ENCODE measurements at places on chromosomes 3 and 15.

DNA sequence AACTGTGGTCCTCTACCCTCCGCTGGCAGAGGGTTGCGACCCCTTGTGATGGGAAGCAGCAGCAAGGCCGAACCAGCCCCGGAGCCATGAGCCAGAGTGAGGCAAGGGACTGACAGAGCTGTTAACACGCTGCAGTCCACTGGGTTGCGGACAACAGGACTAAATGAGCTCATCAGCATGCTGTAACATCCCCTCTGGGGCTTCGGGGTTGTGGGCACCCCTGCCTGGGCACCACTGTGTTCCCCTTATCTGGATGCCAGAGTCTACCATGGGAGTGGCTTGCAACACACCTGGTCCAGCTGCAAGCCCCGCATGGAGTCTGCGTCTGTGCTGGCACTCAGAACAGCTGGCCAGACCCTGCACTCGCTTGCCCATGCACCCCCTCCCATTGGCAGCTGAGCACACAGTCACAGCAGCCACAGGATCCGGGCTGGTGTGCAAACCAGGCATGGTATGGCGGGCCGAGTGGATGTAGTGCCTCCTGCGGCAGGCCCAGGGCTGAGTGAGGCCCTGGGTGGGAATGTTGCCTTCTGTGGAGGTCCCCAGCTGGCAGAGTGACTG lies 404.2 kb downstream of the PLCL2 start:
- DNase-seq, result no peak

DNA sequence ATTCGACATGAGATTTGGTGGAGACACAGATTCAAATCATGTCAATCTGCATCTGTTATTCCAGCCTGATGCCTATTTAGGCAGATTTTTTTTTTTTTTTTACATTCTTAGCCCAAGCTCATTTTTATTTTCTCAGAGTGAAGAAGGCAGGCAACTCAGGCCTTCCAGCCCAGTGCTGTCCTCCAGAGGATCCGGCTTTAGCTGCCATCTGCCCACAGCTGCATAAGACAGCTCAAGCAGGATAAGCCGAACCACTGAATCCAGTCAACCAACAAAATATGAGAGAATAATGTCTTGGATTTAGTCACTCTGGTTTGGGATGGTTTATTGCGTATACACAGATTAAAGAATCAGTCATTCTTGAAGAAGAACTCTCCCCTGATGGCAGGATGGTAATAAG lies 19.9 kb upstream of the COLQ start:
- DNase-seq, result no peak

- DNase-seq, result no peak
Observed at GRCh38 chr3:101801174-101801573, 22.2 kb downstream of the NXPE3 start.

- no peak for DNase-seq
Observed at GRCh38 chr15:66565741-66566144, at the start of gene LCTL. Gene LCTL, minus strand, starts transcription at chr15:66565998. Its CDS starts 633 bp downstream, at chr15:66565365.

GRCh38 chr15:101538177-101538576 lies 48.7 kb upstream of the PCSK6 start:
- no peak for DNase-seq

GRCh38 chr3:181418233-181418632 lies 293.5 kb upstream of the SOX2 start:
- no peak for DNase-seq

- no peak for DNase-seq
Observed at GRCh38 chr3:127997961-127998360, 54.3 kb upstream of the SEC61A1 start.

DNA sequence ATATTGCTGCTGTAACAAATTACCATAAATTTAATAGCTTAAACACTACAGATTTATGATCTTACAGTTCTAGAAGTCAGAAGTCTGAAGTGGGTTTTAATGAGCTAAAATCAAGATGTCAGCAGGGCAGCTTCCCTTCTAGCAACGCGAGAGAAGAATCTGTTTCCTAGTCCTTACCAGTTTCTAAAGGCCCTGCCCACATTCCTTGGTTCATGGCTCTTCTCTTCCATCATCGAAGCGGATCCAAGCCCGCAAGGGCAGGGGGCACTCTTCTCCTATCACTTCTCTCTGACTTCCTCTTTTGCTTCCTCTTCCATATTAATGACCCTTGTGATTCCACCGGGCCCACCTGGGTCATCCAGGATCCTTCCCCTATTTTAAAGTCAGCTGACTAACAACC lies 16.1 kb downstream of the MINDY4B start:
- no peak for DNase-seq

- no peak for DNase-seq
Observed at GRCh38 chr3:134625462-134625861, 25.4 kb downstream of the KY start.

GRCh38 chr3:160757233-160758106 lies 1.4 kb downstream of the PPM1L start:
- no peak for DNase-seq

GRCh38 chr15:40929660-40930429 lies 705 bp downstream of the DLL4 start:
- DNase-seq, result no peak

DNA sequence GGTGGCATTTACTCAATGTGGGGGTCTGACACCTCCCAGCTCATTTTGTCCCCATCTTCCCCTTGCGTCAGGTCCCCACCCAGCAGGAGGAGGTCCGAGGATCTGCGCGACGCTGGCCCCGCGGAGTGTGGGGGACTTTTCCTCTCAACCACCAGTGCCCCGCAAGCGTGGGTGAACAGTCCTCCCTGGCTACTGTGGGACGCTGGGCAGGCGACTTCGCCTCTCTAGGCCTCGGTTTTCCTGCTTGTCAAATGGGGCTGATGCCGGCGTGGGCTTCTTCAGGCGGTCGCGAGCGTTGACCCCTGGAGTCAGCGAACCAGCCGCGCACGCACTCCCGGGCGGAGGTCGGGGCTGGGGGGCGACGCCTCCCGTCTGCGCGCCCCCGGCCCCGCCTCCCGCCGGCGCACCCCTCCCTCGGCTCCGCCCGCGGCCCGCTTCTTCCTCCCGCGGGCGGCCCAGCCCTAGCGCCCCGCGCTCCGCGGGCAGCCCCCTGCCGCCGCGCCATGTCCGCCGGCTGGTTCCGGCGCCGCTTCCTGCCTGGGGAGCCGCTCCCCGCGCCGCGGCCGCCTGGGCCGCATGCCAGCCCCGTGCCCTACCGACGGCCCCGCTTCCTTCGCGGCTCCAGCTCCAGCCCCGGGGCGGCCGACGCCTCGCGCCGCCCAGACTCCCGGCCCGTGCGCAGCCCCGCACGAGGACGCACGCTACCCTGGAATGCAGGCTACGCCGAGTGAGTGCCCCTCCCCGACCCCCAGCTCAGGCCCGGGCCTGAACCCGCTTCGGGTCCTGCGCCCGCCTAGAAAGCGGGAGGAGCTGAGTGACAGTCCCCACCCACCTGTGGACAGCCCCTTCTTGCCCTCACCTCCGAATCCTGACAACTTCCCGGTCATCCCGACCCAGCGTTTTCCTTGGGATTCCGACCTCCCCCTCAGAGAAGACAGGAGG lies at the start of gene PPM1M:
TSS of gene PPM1M (plus strand) at position 438 of the 942 bp plus-strand sequence. CDS start at position 504, 66 bp downstream.
- DNase-seq, result no peak

DNA sequence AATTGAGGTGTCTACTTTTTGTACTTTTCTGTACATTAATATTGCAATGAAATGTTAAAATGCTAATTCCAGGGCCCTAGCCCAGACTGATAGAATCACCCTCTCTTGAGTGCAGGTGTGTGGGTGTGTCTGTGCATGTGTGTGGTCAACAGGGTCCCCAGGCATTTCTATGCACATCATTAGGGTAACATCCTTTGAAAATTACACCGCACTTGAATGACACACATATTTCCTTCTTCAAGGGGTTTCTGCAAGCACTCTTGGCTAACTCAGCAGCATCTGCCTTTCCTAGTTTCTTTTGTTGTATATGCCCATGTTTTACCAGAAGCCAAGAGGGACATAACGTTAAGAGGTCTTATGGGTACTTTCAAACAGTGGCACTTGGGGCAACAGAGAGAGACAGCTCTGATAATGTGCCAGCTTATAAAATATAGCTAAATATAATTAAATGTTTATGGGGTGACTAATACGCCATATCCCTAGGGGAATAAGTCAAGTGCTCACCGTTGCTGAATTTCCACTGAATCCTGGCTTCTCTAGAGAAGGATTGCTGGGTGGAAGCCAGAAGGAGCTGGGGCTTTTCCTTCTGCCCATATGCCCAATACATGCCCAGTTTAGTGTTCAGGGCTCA lies 54.5 kb upstream of the LRIG1 start:
- DNase-seq, result no peak

- DNase-seq, result no peak
Observed at GRCh38 chr3:58585994-58586393, 8.8 kb upstream of the FAM107A start.

GRCh38 chr15:69417581-69417980 lies 3.4 kb downstream of the KIF23 start:
- DNase-seq, result no peak

GRCh38 chr3:4060064-4060463 lies 243.1 kb upstream of the SETMAR start:
- DNase-seq, result no peak

GRCh38 chr3:115388811-115389210 lies 234.5 kb upstream of the GAP43 start:
- DNase-seq, result no peak

GRCh38 chr3:174792864-174793263 lies 66.3 kb upstream of the NAALADL2 start:
- no peak for DNase-seq
